ENCODE measurements at places on chromosomes 16 and 17.

DNA sequence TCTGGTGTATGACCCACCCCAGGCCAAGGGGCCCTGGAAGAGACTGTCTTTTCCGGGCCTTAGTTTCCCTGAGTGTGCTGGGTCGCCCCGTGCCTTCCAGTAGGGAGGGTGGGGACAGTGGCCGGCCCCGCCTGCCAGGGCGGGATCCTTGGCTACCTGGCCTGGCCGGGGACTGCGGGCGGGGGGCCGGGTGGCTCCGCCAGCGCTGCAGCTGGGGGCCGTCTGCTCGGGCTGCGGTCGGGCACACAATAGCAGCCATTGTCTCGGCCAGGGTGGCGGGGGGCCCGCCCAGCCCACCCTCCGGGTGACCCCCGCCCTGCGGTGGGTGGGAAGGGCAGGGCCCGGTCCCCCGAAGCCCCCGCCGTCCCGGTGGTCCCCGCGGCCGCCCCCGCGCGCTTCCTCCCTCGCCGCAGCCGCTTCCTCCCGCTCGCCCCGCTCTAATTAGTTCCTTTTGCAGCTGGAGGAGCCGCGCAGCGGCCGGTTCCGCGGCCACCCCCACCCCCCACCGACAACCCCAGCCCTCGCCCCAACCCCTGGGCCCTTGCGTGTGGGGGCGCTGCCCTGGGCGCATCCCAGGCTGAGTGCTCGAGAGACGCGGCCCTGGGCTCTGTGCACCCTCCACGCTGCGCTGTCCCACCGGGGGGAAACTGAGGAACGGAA, 11.6 kb downstream of the GLIS2 start:
- peak; percentile 44 for DNase-seq

GRCh38 chr16:61813339-61813738, 222.9 kb downstream of the CDH8 start:
- DNase-seq = no peak

DNA sequence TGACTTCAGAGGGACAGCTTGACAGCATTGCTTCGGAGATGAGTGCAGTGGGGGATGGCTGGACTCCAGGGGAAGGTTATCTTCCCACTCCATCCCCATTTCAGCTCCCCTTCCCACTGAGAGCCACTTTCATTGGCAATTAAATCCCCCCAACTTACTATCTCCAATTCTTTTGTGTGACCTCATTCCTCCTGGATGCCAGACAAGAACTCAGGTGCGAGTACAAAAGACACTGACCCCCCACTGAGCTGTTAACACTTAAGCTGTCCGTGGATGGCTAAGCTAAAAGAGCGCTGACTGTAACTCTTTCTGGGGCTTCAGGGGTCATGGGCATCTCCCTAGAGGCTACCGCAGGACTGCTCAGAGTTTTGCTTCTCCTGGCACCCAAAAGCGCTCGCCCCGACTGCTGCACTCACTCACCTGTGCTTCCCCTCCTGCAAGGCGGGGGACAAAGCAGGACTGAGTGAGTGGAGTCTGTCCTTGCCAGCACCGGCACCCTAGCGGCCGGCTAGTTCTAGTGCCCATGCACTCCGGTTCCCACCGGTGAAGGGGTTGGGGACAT, 44.8 kb upstream of the FBXO47 start:
- peak; percentile 26 for DNase-seq

GRCh38 chr17:63699638-63700527, at the start of gene LIMD2:
Gene LIMD2, minus strand, starts transcription at chr17:63700125. Its CDS starts 827 bp downstream, at chr17:63699298.
- DNase-seq = peak; percentile 38

GRCh38 chr17:20203761-20204263, 194.7 kb downstream of the SPECC1 start:
- DNase-seq = no peak
